ENCODE measurements at places on chromosomes 13 and 19. TPM values are rescaled to one million over a fixed set of nuclear protein-coding genes. Genes with fewer than 3 reads are reported as not detected.

The STK24 gene
- total RNA-seq = 150 TPM

The ZBTB32 gene
- 278 TPM for total RNA-seq

The ERF gene
- 70.8 TPM for total RNA-seq

The CYP4F2 gene
- not detected for total RNA-seq

The NCAN gene
- not detected for total RNA-seq

The TMEM272 gene
- 0.11 TPM for total RNA-seq

The LSM14A gene
- 109 TPM for total RNA-seq

The PDCD2L gene
- total RNA-seq = 38.2 TPM

The ARHGEF18 gene
- 44.3 TPM for total RNA-seq

The ZNF547 gene
- 1.9 TPM for total RNA-seq

The DKKL1 gene
- not detected for total RNA-seq

The RASL11A gene
- 2.8 TPM for total RNA-seq

The JAK3 gene
- 125 TPM for total RNA-seq

The NFIX gene
- total RNA-seq = 2.2 TPM

The SWSAP1 gene
- 1.6 TPM for total RNA-seq

The SF3A2 gene
- 142 TPM for total RNA-seq

The ZNF776 gene
- 10.8 TPM for total RNA-seq
